ENCODE measurements at places on chromosomes 13 and 19.

- H3K27me3 ChIP-seq = no peaks in the 10 kb centered on the region
- no peak overlapping the region for H3K4me3 ChIP-seq
- peak; percentile 13 for DNase-seq
- H3K27ac ChIP-seq = no peak overlapping the region
- no peaks in the 10 kb centered on the region for H3K4me1 ChIP-seq
These were observed 305.1 kb downstream of the ITGBL1 start for GRCh38 chr13:101757446-101758039.

GRCh38 chr13:87524775-87525174 lies 146.4 kb upstream of the SLITRK5 start:
- no peaks in the 10 kb centered on the region for H3K4me1 ChIP-seq
- no peaks in the 10 kb centered on the region for H3K27me3 ChIP-seq
- no peaks in the 10 kb centered on the region for H3K36me3 ChIP-seq
- no peak overlapping the region for H3K27ac ChIP-seq
- DNase-seq = no peak

DNA sequence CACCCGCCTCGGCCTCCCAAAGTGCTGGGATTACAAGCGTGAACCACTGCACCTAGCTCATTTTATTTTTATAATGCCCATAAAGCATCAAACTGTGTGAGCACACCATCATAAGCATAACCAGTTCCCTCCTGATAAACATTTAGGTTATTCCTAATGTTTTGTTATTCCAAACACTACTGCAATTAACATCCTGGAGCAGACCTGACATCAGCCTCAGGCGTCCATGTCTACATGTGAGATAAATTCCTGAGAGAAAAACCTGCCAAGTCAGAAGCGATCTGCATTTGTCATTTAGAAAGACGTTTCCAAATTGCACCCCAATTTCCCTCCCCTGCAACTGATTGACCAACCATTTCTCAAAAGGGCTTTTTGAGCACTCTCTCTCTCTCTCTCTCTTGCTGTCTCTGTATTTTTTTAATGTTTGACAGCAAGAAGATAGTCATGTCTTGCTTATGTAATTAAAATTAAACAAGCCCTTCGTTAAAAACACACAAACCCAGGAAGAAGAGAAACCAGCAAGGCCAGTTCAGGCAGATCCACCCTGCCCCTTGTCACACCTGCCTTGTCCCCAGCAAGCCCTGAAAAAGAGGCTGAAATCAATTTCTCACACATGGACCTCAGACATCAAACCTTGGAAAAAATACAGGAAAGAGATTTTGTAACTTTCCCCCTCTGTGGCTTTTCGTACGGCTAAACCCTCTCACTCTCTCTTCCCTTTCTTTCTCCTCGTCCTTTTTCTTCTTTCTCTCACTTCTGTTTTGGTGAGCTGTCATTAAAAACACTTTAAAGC lies 9.9 kb downstream of the LYPD3 start:
- no peaks in the 10 kb centered on the region for H3K27me3 ChIP-seq
- H3K4me1 ChIP-seq = no peaks in the 10 kb centered on the region
- H3K36me3 ChIP-seq = no peaks in the 10 kb centered on the region
- no peak for DNase-seq
- H3K27ac ChIP-seq = no peak overlapping the region

GRCh38 chr13:22198641-22199217 lies 527.9 kb downstream of the FGF9 start:
- no peak overlapping the region for H3K27ac ChIP-seq
- no peaks in the 10 kb centered on the region for H3K36me3 ChIP-seq
- H3K4me1 ChIP-seq = no peaks in the 10 kb centered on the region
- DNase-seq = no peak

DNA sequence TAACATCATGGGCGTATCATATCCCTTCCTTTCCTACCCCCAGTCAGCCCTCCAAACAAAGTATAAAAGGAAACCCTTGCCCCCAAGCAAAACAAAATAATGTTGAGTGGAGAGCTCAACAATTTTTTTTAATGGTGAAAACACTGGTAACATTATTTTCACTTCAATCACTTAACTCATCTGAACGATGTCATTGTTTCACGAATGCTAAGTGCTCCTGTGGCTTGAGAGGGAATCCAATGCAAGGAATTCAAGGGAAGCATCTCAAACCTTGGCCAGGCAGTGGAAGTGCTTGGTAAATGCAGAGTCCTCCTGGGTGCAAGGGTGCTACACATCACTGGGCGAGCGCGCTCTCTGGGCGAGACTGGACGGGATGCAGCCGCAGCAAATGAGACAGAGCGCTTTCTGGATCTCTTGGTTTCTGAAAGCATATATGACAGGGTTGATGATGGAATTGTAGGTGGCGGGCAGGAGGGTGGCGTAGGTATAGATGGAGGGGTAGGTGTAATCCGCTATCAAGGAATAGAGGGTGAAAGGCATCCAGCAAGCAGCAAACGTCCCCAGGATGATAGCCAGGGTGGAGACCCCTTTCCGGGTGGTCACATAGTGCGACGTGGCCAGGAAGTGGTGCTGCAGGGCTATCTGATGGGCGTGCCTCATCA lies 2.0 kb downstream of the GPR12 start:
- peaks cover 14% of the 10 kb centered on the region for H3K27me3 ChIP-seq
- H3K4me1 ChIP-seq = no peaks in the 10 kb centered on the region
- H3K36me3 ChIP-seq = no peaks in the 10 kb centered on the region
- no peak overlapping the region for H3K27ac ChIP-seq
- H3K4me3 ChIP-seq = no peak overlapping the region

- peak overlapping the region; percentile 92 for H3K27ac ChIP-seq
- DNase-seq = no peak
- no peaks in the 10 kb centered on the region for H3K36me3 ChIP-seq
These were observed 1.7 kb upstream of the ZNF446 start for GRCh38 chr19:58474291-58474996.

DNA sequence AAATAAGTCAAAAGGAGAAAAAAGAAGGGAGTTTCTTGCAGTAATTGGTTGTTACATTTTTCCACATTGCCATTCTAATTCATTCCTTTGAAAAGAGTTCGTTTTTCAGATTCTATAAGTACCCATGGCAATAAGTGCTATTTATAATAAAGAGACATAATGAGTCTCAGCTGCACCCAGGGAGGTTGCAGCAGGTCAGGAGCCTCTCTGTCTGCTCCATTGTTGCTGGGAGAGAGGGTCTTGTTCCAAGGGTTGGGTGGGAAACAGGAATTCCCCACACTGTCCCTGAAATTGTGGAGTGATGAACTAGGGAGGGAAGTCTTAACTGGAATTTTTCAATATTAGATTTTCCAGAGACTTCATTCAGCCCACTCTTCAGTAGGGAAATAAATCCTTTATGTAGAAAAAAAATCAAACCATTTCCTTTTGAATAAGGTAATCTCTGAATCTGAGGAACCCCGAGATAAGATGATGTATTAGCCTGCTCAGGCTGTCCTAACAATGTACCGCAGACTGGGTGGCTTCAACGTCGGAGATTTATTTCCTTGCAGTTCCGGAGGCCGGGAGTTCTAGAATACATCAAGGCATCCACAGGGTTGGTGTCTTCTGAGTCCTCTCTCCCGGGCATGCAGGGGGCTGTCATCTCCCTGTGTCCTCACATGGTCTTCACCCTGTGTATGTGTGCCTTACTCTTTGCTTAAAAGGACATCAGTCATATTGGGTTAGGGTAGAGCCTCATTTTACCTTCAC lies 342.7 kb upstream of the TMTC4 start:
- no peak for DNase-seq
- H3K4me1 ChIP-seq = no peaks in the 10 kb centered on the region
- H3K27me3 ChIP-seq = no peaks in the 10 kb centered on the region

DNA sequence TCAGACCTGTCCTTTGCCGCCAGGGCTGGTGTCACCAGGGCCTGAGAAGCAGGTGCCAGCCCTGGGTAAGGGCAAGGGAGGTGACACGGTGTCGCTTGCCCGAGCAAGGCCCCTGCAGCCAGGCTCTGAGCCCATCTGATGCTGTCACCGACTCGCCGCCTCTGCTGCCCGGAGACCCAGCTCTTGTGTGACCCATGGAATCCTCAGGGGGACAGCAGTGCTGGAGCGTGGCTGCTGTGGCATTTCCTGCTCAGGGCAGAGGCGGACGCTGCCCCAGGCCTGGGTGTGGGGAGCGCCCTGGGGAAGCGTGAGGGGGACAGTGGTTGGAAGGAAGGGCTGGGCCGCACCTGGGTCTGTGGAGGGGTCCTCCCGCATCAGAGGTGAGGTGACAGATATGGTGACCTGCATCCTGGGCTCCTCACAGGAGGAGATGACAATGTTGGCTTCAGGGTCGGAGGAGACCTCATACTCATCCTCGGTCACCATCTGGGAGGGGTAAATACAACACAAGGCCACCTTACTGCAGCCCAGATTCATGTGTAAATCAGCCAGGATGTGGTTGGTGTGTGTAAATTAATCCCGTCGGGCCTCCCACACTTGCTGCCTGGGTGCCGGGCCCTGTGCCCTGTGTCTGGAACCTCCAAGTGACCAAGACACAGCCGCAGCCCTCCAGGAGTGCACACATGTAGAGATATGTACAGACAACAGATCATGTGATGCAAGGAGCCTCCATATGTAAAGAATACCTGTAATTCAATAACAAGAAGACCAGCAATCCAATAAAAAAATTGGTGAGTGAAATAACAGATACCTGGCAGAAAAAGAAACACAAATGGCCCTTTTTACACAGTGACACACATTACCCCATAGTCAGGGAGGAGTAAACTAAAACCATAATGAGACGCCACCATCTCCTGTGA lies 27.6 kb upstream of the MATK start:
- no peaks in the 10 kb centered on the region for H3K27me3 ChIP-seq
- no peak for DNase-seq
- H3K4me1 ChIP-seq = no peaks in the 10 kb centered on the region
- H3K4me3 ChIP-seq = no peak overlapping the region
- no peak overlapping the region for H3K27ac ChIP-seq
- no peaks in the 10 kb centered on the region for H3K36me3 ChIP-seq

DNA sequence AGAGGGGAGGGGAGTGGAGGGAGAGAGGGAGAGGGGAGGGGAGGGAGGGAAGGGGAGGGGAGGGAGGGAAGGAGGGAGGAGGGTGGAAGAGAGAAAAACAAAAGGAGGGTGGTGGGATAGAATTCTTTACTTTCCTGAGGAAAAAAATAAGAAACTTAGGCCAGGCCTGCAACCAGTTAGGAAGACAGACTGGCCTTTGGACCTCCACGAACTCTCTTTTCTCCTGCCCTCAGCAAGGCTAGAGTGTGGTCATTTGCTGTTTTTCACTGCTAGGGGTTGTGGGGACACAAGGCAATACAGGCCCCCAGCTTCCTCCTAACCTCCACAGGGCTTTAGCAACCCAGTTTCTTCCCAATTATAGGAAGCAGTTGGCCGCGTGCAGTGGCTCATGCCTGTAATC lies 4.2 kb downstream of the CCDC8 start:
- H3K27me3 ChIP-seq = no peaks in the 10 kb centered on the region
- peaks cover 3% of the 10 kb centered on the region for H3K4me1 ChIP-seq
- no peak overlapping the region for H3K4me3 ChIP-seq
- H3K36me3 ChIP-seq = no peaks in the 10 kb centered on the region
- DNase-seq = no peak

DNA sequence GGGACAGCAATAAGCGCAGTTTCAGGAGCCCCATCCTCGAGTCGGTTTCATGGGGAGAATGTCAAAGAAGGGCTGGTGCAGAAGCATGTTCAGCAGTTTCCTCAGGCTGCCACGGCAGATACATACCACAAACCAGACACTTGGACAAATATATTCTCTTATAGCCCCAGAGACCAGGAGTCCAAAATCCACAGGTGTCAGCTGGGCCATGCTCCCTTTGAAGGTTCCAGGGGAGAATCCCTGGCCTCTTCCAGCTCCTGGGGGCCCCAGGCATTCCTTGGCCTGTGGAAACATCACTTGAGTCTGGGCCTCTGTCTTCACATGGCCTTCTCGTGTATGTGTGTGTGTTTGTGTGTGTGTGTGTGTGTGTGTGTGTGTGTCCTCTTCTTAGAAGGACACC lies 164.1 kb downstream of the UQCRFS1 start:
- DNase-seq = no peak
- H3K27me3 ChIP-seq = no peaks in the 10 kb centered on the region
- no peaks in the 10 kb centered on the region for H3K36me3 ChIP-seq
- no peak overlapping the region for H3K27ac ChIP-seq
- H3K4me3 ChIP-seq = no peak overlapping the region
- H3K4me1 ChIP-seq = no peaks in the 10 kb centered on the region

GRCh38 chr13:110280985-110281688 lies 25.8 kb downstream of the COL4A1 start:
- no peak overlapping the region for H3K27ac ChIP-seq
- no peaks in the 10 kb centered on the region for H3K36me3 ChIP-seq
- DNase-seq = no peak
- H3K4me3 ChIP-seq = no peak overlapping the region

- H3K36me3 ChIP-seq = no peaks in the 10 kb centered on the region
- H3K27me3 ChIP-seq = no peaks in the 10 kb centered on the region
- no peak for DNase-seq
- H3K27ac ChIP-seq = no peak within 1 kb of the TSS
- H3K4me1 ChIP-seq = no peaks in the 10 kb centered on the region
These were observed at the start of gene B3GNT8 for GRCh38 chr19:41426952-41427646. Gene B3GNT8 (minus strand): TSS chr19:41427374. CDS start chr19:41426778, 596 bp downstream.

GRCh38 chr13:34462843-34463242 lies 479.2 kb upstream of the NBEA start:
- no peak for DNase-seq
- no peaks in the 10 kb centered on the region for H3K36me3 ChIP-seq
- H3K4me1 ChIP-seq = no peaks in the 10 kb centered on the region

DNA sequence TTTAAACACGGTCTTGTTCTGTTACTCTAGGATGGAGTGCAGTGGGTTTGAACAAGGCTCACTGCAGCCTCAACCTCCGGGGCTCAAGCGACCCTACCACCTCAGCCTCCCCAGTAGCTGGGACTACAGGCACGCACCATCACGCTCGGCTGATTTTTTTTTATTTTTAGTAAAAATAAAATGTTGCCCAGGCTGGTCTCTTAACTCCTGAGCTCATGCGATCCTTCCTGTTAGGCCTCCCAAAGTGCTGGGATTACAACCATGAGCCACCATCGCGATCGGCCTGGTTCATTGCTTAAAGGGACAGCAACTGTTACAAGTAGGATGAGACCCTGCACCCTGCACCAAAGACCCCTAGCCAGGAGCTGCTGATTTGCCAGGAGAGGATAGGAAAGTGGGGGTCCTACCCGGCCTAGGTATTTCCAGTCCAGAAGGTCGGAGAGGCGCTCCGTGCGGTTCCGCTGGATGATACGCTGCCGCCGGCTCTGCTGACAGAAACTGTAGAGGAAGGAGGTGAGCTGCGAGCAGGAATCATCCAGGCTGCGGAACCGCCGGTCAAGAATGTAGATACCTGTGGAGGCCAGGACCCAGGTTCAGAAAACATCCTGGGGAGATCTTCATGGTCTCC lies 5.1 kb downstream of the FTL start:
- peaks cover 13% of the 10 kb centered on the region for H3K4me1 ChIP-seq
- peaks cover 2% of the 10 kb centered on the region for H3K36me3 ChIP-seq
- peak overlapping the region; percentile 14 for H3K27ac ChIP-seq
- H3K27me3 ChIP-seq = no peaks in the 10 kb centered on the region
- no peak for DNase-seq
- H3K4me3 ChIP-seq = peak overlapping the region; percentile 14

- peaks cover 3% of the 10 kb centered on the region for H3K4me1 ChIP-seq
- DNase-seq = no peak
- H3K27me3 ChIP-seq = no peaks in the 10 kb centered on the region
- H3K27ac ChIP-seq = no peak overlapping the region
- no peak overlapping the region for H3K4me3 ChIP-seq
- H3K36me3 ChIP-seq = no peaks in the 10 kb centered on the region
These were observed 2.2 kb downstream of the GFY start for GRCh38 chr19:49427339-49427738.
